ENCODE measurements at places on chromosomes 3 and 15.
A peak's percentile ranks its signal among the peaks of the same experiment; 100 is the strongest.

GRCh38 chr3:126472277-126473006 lies 3.2 kb downstream of the ZXDC start:
- DNase-seq = peak; percentile 9

DNA sequence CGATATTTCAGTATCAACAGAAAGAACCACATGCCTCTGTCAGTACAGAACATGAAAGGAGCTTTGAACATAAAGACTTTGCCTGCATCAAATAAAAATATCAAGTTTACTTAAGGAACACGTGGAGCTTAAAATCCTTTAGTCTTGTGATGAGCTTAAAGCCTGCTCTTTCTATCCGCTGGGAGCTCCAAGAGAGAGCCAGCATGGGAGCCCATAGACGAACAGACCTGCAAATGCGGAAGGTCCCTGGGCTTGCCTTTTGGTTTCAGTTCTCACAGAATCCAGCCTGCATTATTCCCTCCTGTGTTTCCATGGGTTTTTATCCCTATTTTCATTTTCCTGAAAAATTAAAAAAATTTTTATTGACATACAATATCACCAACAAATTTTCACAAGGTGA lies 530.6 kb upstream of the RGMA start:
- no peak for DNase-seq

DNA sequence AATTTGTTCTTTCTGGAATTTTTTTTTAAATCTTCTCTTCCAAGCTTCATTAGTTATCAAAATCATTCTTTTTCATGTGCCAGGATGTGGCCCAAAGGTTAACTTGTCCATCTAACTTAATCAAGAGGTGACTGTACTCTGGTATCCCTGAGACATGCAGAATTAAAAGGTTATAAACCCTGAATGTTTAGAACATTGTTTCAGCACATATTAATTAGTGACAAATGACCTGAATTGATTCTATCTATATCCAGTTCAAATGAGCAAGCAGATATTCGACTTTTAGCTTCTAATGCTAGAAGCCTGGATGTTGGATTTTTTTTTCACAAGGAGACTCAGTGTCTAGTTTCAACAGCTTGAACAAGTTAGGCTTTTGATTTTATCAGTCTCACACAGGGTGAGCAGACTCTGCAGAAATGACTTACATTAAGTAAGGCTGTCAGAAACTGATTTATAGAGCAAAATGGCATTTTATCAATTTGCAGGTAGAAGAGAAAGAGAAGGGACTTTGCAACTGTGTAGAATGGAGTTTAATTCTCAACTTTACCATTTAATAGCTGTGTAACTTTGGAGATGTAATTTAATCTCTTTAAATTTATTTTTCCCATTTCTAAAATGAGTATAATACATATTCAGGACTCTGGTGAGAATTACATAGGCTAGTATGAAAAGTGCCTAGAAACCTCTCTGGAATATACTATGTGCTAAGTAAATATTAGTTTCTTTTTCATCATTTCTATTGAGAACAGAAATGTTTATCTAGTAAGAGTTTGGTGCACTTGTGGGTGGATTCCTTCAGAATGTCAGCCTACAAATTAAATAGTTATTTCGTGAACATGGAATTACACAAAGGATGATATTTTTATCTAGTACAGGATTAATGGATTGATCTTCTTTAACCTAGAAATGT lies 100.0 kb downstream of the ALCAM start:
- DNase-seq = no peak

GRCh38 chr3:137409584-137409983 lies 354.5 kb upstream of the SOX14 start:
- DNase-seq = peak; percentile 2

DNA sequence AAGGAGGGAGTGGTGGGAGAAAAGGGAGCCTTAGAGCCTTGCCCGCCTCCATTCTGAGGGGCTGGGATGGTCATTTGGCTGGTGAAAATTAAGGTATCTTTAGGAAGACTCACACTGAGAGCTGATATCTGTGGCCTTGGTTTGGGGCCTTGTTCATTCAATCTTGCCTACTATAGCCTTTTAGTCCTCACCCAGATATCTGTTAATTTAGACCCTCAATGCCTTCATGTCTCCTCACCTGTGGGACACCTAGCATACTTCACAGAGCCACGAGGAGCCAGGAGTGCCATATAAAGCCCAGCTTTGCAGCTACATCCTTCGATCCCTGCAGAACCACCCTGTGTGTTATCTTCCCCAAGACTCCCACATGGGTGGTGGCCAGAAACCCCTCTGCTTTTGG lies 4.7 kb upstream of the ARNT2 start:
- DNase-seq = no peak

DNA sequence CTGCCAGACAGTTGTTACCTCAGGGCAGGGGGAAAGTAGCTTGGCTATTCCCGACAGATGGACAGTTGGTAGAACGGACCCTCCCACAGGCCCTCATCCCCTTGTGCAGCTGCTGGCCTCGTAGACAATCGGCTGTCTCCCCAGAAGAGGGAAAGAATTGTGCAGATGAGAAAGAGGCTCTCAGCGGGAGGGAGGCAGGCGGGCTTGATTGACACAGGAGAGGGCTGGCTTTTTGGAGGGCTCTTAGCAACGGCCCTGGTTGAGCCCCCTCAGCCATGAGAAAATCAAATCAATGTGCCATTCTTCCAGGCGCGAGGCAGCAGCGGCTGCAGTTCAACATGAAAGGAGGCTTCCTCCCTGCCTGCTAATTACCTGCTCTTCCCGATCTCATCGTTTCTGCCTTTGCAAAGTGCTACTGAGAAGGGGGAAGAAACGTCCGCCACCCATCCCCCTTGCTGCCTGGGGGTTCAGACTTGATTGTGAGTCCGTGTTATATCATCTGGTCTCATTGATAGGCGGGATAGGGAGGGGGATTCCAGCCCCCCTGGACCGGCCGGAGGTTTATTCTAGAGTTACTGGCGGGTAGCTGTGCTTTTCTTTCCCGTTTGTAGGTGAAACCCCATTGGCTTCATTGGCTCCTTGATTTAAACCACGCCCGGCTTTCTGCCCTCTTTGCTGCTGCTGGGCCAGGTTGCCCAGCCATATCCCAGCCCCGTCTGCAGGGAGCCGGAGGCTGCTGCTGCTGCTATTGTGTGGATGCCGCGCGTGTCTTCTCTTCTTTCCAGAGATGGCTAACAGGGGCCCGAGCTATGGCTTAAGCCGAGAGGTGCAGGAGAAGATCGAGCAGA lies at the start of gene TAGLN3:
Gene TAGLN3 (plus strand): TSS at position 287 of the 848 bp plus-strand sequence. CDS start 501 bp downstream, at position 788.
- peak; percentile 68 for DNase-seq

- no peak for DNase-seq
Measured at GRCh38 chr3:160402221-160403027, 3.0 kb downstream of the SMC4 start.

DNA sequence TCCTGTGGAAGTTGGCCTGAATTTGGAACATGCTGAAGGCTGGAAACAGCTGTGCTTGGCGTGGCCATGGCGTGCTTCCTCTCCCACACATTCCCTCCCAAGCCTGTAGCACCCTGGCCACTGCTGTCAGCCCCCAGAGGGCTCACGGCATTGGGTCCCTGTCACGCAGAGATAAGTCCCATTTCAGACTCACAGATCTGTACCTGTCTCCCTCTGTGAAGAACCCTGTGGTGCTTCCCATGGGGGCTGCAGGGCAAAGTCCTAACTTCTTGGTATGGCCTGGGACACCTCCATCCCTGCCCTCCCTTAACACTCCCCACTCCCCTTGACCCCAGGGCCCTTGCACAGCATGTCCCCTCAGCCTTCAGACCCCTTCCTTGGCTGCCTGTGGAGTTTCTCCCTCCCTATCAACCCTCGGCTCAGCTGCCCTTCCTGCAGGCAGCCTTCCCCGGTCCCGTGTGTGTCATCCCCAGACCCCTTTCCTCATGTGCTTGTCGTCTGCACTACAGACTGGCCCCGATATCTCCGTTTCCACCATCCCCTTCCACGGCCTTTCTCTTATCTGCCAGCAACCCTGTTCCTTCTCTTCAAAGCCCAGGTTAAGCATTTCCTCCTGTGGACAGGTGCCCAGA lies 28.6 kb downstream of the ABTB1 start:
- DNase-seq = no peak

DNA sequence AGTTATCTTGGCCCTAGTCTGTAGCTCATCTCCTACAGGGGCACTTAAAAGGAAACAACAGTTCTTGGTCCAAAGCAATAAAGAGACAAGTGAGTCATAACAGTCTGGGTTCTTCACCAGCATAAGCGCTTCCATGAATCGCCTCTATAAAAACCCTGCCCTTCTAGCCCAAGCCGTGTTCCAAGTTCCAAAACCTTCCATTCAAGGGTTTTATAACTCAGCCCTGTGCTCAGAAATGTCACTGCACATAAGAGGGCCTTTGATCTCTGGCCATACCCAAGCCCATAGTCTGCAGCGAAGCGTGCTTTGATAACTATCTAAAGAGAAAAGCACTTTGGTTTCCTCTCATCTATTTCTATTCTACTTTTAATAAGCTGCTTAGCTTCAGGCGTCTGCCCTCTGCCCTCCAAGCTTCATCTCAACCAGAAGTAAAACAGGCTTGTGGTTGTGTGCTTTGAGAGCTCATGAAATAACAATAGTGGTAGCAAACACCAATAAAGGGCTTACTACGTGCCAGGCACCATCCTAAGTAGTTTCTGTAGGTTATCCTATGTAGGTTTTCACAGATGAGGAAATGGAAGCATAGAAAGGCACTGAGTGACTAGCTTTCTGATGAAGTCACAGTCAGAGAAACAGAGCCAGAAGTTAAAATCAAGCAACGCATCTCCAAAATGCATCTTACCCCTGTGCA lies 64.0 kb upstream of the AKAP13 start:
- no peak for DNase-seq

DNA sequence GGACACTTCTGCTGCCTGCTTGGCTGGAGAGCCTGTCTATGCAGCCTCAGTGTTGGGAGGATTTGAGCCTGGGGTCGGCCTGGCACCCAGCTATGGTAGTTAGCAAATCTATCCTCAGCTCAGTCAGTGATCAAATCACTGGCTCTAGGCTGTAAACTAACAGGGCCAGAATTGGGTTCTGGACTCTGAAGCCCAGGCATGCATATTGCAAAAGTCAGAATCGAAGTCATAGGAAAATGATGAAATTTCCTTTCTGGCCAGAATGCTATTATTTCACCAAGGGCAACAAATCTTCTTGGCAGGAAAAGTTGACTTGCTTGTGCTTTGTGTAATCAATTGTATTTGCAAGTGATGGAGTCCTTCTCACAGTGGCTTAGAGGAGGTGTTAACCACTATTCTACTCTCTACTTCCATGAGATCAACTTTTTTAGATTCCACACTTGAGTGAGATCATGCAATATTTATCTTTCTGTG lies 482.6 kb upstream of the TPRG1 start:
- DNase-seq = no peak

Measured in ACHN (cell line).